ENCODE measurements at places on chromosomes 5 and 9.

GRCh38 chr9:2059274-2059929, 44.3 kb downstream of the SMARCA2 start:
- H3K4me1 ChIP-seq: no peaks in the 10 kb centered on the region
- H3K4me3 ChIP-seq: no peak overlapping the region
- H3K27me3 ChIP-seq: no peaks in the 10 kb centered on the region
- no peak overlapping the region for H3K27ac ChIP-seq
- peaks cover 52% of the 10 kb centered on the region for H3K36me3 ChIP-seq

GRCh38 chr9:70902692-70903131, 218.7 kb downstream of the TRPM3 start:
- peak; percentile 17 for DNase-seq
- no peak overlapping the region for H3K27ac ChIP-seq
- H3K36me3 ChIP-seq: no peaks in the 10 kb centered on the region
- no peaks in the 10 kb centered on the region for H3K27me3 ChIP-seq
- no peaks in the 10 kb centered on the region for H3K4me1 ChIP-seq
- H3K4me3 ChIP-seq: no peak overlapping the region

DNA sequence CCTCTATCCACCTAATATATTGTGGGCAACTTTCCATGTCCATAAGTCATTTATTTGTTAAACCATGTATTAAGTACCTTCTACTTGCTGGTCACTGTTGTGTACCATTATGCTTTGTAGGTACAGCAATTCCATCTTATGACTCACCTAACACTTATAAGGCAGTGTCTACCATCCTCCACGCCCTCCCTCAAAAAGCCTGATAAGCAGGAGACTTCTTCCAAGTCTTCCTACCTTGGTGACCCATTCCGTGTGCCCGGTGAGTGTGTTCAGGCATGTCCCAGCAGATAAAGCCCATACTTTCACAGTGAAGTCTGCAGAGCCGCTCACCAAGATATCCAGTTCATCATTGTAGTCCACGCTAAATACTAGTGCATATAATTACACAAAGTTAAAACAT, 17.4 kb downstream of the FBXW2 start:
- no peak for DNase-seq
- no peaks in the 10 kb centered on the region for H3K27me3 ChIP-seq
- no peak overlapping the region for H3K4me3 ChIP-seq
- H3K4me1 ChIP-seq: peaks cover 10% of the 10 kb centered on the region
- peaks cover 60% of the 10 kb centered on the region for H3K36me3 ChIP-seq

GRCh38 chr5:38515646-38516045, 40.8 kb downstream of the LIFR start:
- DNase-seq: no peak
- H3K36me3 ChIP-seq: peaks cover 8% of the 10 kb centered on the region
- no peak overlapping the region for H3K27ac ChIP-seq
- no peak overlapping the region for H3K4me3 ChIP-seq
- no peaks in the 10 kb centered on the region for H3K4me1 ChIP-seq

DNA sequence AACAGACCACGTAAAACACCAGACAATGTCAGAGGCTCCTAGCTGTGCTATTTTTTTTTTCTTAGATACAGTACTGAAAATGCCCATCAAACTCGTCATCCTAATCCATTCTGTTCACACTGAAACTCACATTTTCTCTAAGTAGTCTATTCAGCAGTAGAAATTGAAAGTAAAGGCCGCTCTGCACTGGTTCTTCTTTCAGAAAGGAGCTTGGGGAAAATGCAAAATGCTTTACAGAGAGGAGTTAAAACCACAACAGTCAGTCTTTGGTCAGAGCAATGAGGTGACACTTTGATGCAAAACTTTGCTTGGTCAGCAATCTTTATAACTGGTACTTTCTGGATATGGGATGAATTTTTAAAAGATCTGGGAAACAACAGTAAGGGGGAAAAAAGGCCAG, 43.8 kb upstream of the SUSD1 start:
- no peak for DNase-seq
- no peak overlapping the region for H3K4me3 ChIP-seq
- H3K36me3 ChIP-seq: peaks cover 14% of the 10 kb centered on the region

DNA sequence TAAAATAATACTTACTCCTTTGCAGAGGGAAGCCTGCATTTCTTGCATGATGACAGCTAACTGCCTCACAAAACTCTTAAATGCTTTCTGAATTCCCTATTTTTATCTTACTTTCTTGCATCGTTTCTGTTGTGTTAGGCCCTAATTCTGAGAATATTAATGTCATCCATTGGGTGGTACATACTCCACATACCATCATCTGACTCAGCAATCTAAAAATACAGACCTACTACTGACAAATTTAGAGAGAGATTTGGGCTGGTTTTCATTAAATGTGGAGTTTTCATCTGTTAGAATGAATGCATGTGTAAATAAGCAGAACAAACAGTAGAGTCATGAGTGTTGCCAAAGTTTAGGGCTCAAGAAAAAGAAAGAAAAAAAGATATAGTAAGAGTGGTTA, 26.5 kb upstream of the KCNN2 start:
- no peak overlapping the region for H3K4me3 ChIP-seq
- H3K27ac ChIP-seq: no peak overlapping the region
- no peak for DNase-seq
- H3K27me3 ChIP-seq: no peaks in the 10 kb centered on the region
- H3K36me3 ChIP-seq: no peaks in the 10 kb centered on the region

DNA sequence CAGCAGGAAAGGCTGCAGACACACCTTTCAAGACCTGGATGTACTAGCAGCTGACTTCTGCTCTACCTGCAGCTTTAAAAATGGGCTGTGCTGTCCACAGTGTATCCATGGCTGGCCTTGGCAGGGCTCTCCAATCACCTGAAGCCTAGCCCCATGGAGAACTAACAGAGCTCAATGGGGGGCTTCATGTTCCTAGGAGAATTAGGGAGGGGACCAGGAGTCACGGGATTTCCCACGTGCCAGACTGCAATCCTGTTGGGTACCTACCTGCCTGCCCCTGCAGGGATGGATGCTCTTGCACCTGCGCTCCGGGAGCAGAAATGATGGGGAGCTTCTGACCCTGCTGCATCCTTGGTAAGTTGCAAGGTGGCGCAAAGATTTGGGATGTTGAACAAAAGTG, 462.1 kb downstream of the ICE1 start:
- H3K4me1 ChIP-seq: no peaks in the 10 kb centered on the region
- peaks cover 5% of the 10 kb centered on the region for H3K27me3 ChIP-seq
- no peaks in the 10 kb centered on the region for H3K36me3 ChIP-seq

- H3K4me3 ChIP-seq: no peak overlapping the region
- H3K36me3 ChIP-seq: no peaks in the 10 kb centered on the region
- no peaks in the 10 kb centered on the region for H3K27me3 ChIP-seq
- DNase-seq: no peak
Observed at GRCh38 chr5:32942225-32942989, 231.3 kb downstream of the NPR3 start.

DNA sequence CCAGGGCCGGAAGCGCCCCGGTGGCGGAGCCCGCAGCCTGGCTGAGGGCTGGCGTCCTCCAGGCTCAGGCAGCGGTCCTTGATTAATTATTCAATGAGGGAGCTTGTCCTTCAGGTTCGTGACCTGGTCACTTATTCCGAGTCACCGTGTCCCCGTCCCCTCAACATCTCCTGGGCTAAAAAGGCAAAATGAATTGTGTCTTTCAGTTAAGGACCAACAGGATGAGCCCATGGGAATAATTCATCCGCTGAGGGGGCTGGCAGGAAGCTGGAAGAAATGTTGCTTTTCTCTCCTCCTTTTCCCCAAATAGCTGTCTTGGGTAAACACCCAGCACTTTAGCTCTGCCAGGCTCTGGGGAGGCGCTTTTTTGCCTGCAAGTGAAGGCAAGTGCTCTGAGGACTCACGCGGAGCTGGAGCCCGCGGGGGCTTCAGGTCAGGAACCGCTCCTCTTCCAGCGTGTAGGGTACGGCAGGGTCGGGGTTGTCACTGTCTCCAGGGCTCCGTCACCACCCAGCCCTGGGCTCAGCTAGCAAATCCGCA, 13.1 kb downstream of the KCNT1 start:
- H3K27ac ChIP-seq: no peak overlapping the region
- H3K27me3 ChIP-seq: peaks cover 34% of the 10 kb centered on the region
- H3K4me1 ChIP-seq: no peaks in the 10 kb centered on the region
- H3K4me3 ChIP-seq: no peak overlapping the region
